ENCODE measurements at places on chromosomes 1 and 21.

DNA sequence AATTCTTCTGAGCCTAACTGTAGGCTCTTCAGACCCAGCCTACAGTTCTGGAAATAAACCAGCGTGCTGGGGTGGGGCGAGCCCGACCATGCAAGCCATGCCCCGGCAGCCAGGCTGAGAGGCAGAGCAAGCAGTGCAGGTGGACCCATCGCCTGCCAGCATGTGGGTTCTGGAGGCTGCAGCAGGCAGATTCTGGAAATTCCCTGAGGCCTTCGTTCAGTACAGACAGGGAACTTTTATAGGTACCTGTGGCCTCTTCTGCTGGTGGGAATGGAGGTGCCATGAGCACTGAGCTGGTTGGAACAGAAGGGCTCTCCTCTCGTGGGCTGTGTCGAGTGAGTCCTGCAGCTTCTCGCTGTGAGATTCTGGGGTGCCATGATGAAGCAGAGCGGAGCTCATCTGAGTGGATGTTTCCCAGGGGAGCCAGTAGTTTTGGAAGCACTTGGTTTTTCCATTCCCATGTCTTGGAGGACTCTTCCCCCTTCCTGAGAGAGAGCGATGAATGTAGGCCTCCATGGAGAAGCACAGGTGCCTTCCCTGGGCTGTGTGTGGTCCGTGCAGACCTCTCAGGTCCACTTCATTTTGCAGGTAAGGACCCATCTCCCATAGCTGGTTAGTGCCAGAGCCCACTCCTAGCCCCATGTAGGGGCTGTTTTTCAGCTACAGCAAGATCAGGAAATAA lies 94.1 kb downstream of the PCBP3 start:
- no peak for DNase-seq

DNA sequence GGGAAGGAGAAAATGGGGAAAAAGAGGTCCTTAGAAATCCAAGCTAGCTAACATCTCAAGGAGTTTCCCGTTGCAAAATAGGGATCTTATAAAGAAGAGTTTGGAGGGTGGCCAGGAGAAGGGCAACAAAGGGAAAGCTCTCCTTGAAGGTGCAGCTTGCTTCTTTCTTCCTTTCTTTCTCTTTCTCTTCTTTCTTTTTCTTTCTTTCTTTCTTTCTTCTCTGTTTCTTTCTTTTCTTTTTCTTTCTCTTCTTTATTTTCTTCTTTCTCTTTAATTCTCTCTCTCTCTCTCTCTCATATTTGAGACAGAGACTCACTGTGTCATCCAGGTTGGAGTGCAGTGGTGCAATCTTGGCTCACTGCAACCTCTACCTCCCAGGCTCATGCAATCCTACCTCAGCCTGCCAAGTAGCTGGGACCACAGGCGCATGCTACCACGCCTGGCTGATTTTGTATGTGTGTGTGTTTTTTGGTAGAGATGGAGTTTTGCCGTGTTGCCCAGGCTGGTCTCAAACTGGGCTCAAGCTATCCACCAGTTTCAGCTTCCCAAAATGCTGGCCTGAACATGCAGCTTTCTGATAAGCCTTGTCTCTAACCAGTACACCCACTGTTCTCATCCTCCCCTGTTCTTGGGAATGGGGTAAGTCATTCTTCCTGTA lies 44.4 kb downstream of the RNF11 start:
- no peak for DNase-seq

DNA sequence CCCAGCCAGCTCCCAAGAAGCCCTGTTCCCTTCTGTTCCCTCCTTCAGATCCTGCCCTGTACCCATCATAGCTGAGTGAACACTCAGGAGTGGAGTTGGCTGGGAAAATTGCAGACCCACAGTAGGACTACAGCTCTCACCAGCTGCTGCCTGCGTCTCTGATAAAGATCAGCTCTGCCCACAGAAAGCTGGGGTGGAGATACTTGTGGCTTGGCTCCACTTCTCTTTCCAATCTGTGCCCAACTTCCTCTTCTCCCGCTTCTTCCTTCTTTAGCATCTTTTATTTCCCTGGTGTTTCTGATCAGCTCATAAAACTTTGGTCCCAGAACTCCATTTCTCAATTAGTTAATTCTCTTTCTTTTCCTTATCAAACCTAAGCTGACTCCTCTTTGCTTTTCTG lies 5.5 kb upstream of the CD1A start:
- no peak for DNase-seq

GRCh38 chr1:180451504-180451903 lies 50.9 kb downstream of the ACBD6 start:
- no peak for DNase-seq

DNA sequence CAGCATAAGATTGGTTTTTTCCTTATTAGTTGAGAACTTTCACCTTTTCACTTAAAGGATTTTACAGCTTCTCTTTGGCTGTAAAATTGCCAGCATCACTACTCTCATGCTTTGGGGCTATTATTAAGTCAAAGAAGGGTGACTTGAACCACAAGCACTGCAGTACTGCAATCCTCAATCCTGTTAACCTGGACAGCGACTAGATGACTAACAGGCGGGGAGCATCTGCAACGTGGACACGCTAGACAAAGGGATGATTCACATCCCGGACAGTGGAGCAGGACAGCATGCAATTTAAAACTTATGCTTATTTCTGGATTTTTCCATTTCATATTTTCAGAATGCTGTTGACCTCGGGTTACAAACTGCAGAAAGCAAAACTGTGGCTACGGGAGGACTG lies 8.1 kb downstream of the ARV1 start:
- DNase-seq = peak; percentile 25

- DNase-seq = no peak
These were observed at the start of gene ABCG1 for GRCh38 chr21:42218836-42219605. Gene ABCG1 (plus strand): TSS chr21:42219140. CDS start chr21:42219263, 123 bp downstream.

- no peak for DNase-seq
These were observed 5.1 kb upstream of the EPHB2 start for GRCh38 chr1:22705586-22705985.

GRCh38 chr1:173395762-173396161 lies 81.4 kb upstream of the PRDX6 start:
- no peak for DNase-seq

GRCh38 chr21:39976800-39977199 lies 109.6 kb downstream of the PCP4 start:
- no peak for DNase-seq

DNA sequence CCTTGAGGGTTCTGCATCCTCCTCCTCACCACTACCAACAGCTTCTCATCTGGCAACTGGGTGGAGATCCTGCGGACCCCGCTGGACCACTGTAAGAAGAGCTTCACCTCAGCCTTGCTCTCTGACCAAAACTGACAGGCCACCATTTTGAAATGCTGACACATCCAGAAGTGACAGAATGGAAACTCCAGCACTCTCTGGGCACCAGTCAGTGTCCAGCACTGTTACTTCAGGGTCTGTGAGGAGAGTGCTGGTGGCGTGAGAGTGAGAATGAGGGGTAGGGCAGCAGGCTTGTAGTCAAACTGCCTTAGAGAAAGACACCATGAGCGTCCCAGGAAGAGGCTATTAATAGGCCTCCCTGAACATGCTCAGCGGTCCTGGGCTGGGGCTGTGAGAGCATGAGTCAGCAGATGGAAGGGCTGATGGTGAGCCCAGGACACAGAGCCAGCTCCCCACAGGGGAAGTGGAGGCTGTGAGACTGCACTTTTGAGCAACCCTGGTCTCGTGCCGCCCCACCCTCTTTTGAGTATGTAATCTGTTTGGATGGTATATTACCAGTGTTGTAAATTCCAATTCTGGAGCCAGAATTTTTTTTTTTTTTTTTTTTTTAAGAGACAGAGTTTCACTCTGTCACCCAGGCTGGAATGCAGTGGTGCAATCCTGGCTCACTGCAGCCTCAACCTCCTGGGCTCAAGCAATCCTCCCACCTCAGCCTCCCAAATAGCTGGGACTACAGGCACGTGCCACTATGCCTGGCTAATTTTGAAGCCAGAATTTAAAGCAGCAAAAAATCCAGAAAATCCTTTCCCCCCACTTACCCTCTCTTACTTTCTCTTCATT lies 34.4 kb upstream of the SLC30A1 start:
- DNase-seq = peak; percentile 59

GRCh38 chr1:21663248-21663950 lies 5.8 kb downstream of the RAP1GAP start:
- no peak for DNase-seq

- no peak for DNase-seq
These were observed 332.8 kb upstream of the ZRANB2 start for GRCh38 chr1:71413441-71414175.

GRCh38 chr1:178532392-178532791 lies 19.5 kb downstream of the TEX35 start:
- DNase-seq = peak; percentile 88

- peak; percentile 80 for DNase-seq
These were observed 99.1 kb downstream of the MT1HL1 start for GRCh38 chr1:236904892-236905741.

- DNase-seq = no peak
These were observed 47.8 kb downstream of the UMODL1 start for GRCh38 chr21:42118901-42119300.

GRCh38 chr1:119647734-119648619 lies at the start of gene ZNF697:
Gene ZNF697 (minus strand): TSS chr1:119648266. CDS start chr1:119626100, 22,166 bp downstream.
- DNase-seq = peak; percentile 86

- no peak for DNase-seq
These were observed 10.2 kb downstream of the YBX1 start for GRCh38 chr1:42692461-42692860.

DNA sequence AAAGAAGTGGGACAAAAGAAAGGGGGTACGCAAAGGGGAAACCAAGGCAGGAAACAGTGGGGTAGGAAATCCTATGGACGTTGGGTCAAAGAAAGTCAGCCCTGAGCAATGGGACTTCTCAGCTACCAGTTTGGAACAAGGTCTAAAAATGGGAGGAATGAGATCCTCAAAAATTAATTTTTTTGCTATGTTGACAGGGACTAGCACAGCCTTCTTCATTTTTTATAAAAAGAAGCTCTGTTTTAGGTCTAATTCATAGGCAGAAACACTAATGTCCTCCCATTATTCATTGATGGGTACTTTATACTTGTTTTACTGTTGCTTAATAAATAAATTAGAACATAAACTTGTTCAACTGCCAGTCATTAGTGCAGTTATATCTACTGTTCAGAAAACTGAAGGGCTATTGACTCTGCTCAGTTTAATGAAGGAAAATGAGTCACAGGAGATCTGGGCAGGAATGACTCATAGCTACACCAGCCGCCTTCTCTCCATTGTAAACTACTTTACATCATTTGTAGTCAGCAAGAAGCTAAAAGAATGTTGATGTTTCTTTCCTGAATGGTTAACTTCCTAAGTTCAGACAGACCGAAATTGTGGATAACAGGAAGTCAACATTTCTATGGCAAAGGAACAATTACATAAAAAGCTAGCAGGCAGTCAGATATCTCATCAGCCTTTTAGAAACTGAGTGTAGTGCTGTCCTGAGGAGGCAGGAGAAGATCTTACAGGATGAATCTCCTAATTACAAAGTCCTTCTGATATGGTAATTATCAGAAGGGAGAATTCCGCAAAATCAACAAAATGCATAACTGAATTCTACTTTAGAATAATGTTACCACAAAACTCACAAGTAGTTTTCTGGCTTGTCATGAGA lies 356.4 kb upstream of the PKN2 start:
- DNase-seq = peak; percentile 5

DNA sequence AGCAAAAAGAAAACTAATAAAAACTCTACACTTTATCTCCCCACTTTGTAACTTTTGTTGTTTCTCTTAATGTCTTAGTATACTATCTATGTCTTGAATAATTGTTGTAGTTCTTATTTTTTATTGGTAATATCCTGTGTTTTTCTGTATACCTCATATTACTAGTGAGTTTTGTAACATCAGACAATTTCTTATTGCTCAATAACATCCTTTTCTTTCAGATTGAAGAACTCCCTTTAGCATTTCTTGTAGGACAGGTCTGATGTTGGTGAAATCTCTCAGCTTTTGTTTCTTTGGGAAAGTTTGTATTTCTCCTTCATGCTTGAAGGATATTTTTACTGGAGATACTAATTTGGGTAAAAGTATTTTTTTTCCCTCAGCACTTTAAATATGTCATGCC lies 79.8 kb upstream of the LRRC8B start:
- DNase-seq = no peak

- peak; percentile 40 for DNase-seq
These were observed 164.7 kb downstream of the NRIP1 start for GRCh38 chr21:14900058-14900457.

DNA sequence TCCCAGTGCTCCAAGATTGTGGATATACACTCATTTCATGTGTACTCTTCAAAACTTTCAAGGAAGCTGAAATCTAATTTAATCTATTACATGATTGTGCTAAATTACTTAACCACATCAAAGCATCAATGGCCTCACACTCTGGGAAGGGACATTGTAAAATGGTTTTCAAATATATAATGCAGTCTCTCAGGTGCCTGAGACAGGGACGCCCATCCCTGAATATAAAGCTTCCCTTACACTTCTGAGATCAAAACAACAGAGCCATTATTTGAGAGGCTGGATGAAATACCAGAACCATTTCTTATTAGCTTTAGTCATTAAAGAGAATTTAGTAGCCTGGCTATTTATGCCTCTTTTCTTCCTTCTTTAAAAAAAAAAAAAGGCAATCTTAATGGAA lies 259.2 kb upstream of the NFIA start:
- DNase-seq = no peak

DNA sequence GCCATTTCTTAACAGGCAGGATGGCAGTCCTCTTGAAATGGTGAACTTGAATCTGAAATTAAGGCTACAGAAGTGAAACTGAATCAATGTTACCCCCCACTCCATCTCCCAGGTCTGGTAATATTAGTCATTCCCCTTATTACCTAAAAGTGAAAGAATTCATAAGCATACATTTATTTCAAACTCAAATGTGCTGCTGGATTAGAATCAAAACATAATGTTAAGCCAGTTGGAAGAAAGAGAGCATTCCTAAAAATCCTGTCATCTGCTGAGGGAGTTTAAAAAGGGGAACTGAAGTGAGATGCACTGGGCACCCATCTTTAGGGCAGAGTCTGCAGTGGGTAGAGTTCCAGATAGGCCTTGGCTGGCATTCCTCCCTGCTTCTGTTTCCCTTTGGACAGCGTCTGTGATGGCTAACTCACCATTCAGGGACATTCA lies 17.4 kb downstream of the KIAA0319L start:
- DNase-seq = no peak

DNA sequence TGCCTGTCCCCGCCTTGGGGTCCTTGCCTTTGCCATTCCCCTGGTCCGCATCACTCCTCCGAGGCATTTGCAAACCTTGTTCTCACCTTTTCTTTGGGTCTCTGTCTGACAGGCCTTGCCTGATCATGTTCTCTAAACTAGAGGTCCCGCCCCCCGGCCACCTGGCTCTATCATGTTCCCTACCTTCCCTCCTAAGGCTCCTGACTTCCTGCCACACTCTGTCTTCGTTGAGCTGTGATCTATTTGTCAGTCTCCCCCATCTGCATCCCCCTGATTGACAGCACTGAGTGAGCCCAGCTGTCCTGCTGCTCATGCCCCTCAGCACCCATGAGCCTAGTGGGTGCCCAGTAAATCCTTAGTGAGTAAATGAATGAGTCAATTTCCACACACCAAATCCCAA lies 22.8 kb downstream of the ERG start:
- DNase-seq = no peak

DNA sequence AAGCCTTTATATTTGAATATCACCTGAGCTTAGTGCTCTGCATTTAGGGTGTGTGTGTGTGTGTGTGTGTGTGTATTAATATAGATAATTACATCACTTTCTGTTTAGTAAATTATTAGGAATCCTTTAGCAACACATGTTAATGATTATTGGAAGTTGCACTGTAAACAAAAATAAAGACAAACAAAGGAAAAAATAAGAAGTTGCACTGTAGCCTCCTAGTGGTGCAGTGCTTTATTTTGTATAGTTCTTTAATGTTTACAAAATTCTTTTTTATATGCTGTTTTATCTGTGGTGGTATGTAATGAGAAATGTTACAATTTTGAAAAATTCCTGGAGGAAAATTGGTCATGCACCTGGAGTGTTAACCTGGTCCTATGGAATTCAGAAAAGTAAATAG lies 69.2 kb downstream of the UBE4B start:
- no peak for DNase-seq

All from HTR-8/SVneo (cell line).